ENCODE measurements at places on chromosomes 4 and X.

- no peak for DNase-seq
- no peak overlapping the region for H3K4me3 ChIP-seq
- no peaks in the 10 kb centered on the region for H3K27me3 ChIP-seq
These were observed 1.4 kb downstream of the COQ2 start for GRCh38 chr4:83283181-83283580.

GRCh38 chr4:113499696-113500095, 261.8 kb downstream of the CAMK2D start:
- no peak for DNase-seq
- no peaks in the 10 kb centered on the region for H3K27me3 ChIP-seq
- H3K36me3 ChIP-seq = peaks cover 5% of the 10 kb centered on the region
- no peak overlapping the region for H3K27ac ChIP-seq
- peaks cover 14% of the 10 kb centered on the region for H3K4me1 ChIP-seq

- H3K4me1 ChIP-seq = no peaks in the 10 kb centered on the region
- H3K27ac ChIP-seq = no peak overlapping the region
- H3K36me3 ChIP-seq = peaks cover 17% of the 10 kb centered on the region
- no peak for DNase-seq
- H3K4me3 ChIP-seq = no peak overlapping the region
These were observed 251.9 kb downstream of the AFAP1 start for GRCh38 chr4:7687796-7688195.

DNA sequence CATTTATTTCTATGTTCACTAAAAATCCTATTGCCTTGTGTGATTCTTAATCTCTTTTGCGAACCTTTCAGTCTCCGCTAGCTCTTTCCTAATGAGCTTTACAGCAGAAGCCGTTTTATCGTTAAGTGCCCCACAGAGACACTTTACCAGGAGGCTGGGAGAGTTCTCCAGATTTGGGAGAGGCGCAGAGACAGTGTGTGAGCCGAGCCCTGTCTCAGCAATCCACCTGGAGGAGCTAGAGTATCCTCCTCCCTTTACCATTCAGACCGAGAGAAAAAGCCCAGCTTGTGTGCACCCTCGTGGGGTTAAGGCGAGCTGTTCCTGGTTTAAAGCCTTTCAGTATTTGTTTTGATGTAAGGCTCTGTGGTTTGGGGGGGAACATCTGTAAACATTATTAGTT, 54.9 kb upstream of the MTM1 start:
- H3K4me1 ChIP-seq = peaks cover 2% of the 10 kb centered on the region
- H3K27ac ChIP-seq = no peak overlapping the region
- H3K27me3 ChIP-seq = no peaks in the 10 kb centered on the region

DNA sequence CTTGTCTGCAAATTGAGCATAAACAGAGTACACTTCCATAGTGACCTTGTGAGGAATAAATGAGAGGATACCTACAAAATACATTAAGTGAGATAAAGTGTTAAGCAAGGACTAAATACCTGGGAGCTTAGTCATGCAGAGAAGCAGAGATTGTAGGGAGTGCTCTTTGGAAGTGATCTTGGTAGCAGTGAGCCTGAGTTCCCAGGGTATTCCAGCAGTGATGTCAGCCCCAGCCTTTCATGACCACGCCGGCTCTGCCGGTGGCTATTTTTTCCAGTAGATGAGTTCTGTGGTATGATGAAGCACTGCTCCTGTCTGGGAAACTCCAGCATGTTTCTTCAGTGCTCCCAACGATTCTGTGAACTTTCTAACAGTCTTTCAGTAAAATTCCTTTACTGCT, 391.5 kb upstream of the IGFBP7 start:
- no peaks in the 10 kb centered on the region for H3K36me3 ChIP-seq
- H3K4me1 ChIP-seq = peaks cover 33% of the 10 kb centered on the region
- no peak for DNase-seq

DNA sequence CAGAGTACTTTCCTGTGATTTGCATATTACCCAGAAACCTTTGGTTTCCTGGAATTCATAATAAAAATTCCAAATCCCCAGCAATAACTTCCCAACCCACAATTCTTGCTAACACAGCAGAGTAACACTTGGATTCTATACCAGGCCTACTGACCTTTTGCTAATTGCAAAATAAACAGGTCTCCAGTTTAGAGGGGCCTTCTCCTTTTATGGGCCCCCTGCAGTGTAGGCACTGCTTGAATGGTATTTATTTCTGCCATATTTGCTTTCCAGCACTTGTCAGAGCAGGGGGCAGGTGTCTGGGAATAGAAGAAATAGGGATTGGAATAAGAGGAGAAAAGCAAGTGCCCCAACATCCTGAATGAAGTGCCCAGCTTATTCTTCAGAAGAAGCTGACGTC, 25.3 kb upstream of the GPC3 start:
- H3K27ac ChIP-seq = no peak overlapping the region
- H3K4me3 ChIP-seq = no peak overlapping the region
- H3K27me3 ChIP-seq = no peaks in the 10 kb centered on the region
- no peaks in the 10 kb centered on the region for H3K4me1 ChIP-seq

GRCh38 chr4:155405059-155405458, 28.3 kb upstream of the MAP9 start:
- H3K27ac ChIP-seq = no peak overlapping the region
- no peaks in the 10 kb centered on the region for H3K36me3 ChIP-seq
- H3K4me3 ChIP-seq = no peak overlapping the region
- H3K27me3 ChIP-seq = no peaks in the 10 kb centered on the region
- peaks cover 30% of the 10 kb centered on the region for H3K4me1 ChIP-seq
- DNase-seq = no peak

DNA sequence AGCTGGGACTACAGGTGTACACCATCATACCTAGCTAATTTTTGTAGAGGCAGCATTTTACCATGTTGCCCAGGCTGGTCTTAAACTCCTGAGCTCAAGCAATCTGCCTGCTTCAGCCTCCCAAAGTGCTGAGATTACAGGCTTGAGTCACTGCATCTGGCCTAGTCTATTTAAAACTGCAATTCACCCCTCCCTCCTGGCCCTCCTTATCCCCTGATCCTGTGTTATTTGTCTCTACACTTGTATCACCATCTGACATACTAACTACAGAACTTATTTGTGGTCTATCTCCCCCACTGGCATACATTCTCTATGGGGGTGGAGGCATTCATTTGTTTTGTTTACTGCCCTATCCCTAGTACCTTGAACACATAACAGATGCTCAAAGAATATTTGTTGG, 23.7 kb downstream of the CC2D2A start:
- peaks cover 5% of the 10 kb centered on the region for H3K36me3 ChIP-seq
- peak; percentile 34 for DNase-seq
- no peak overlapping the region for H3K4me3 ChIP-seq
- H3K27me3 ChIP-seq = no peaks in the 10 kb centered on the region
- no peak overlapping the region for H3K27ac ChIP-seq

- no peaks in the 10 kb centered on the region for H3K36me3 ChIP-seq
- no peak overlapping the region for H3K4me3 ChIP-seq
- no peak for DNase-seq
- H3K4me1 ChIP-seq = no peaks in the 10 kb centered on the region
- no peaks in the 10 kb centered on the region for H3K27me3 ChIP-seq
- no peak overlapping the region for H3K27ac ChIP-seq
These were observed 203.8 kb downstream of the RELL1 start for GRCh38 chr4:37482236-37482913.

DNA sequence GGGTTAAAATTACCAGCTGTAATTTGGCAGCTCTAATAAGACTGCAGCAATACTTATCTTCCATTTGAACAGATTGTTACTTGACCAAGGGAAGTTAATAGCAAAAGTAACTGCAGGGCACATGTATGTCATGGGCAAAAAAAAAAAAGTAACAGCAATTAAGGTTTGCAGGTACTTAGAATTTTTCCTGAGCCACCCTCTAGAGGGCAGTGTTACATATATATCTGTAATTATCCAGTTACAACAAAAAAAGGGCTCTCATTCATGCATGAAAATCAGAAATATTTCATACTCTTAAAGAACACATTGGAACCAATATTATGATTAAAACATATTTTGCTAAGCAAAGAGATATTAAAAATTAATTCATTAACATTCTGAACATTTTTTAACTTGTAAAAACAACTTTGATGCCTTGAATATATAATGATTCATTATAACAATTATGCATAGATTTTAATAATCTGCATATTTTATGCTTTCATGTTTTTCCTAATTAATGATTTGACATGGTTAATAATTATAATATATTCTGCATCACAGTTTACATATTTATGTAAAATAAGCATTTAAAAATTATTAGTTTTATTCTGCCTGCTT, 25.1 kb downstream of the XIAP start:
- DNase-seq = no peak
- no peaks in the 10 kb centered on the region for H3K4me1 ChIP-seq
- H3K27ac ChIP-seq = no peak overlapping the region
- peaks cover 18% of the 10 kb centered on the region for H3K36me3 ChIP-seq
- H3K27me3 ChIP-seq = no peaks in the 10 kb centered on the region

DNA sequence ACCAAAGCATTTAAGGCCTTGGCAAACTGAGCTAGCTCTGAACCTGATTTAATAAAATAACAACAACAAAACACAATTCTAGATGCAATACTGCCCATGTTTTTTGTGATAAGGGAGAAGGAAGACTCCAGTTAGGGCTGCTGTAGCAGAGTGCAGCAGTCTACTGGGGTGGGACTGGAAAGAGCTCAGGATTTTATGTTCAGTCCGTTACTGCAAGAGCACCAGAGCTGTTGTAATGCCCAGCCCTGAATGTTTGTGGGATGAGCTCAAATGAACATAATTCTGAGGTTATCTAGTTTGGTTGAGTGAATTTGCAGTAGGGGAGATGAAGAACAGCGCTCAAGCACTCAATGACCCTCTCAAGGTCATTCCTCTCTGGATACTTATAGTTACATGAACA, 743.8 kb downstream of the FAT4 start:
- no peaks in the 10 kb centered on the region for H3K27me3 ChIP-seq
- no peak overlapping the region for H3K27ac ChIP-seq
- no peak overlapping the region for H3K4me3 ChIP-seq
- no peaks in the 10 kb centered on the region for H3K4me1 ChIP-seq
- DNase-seq = no peak

DNA sequence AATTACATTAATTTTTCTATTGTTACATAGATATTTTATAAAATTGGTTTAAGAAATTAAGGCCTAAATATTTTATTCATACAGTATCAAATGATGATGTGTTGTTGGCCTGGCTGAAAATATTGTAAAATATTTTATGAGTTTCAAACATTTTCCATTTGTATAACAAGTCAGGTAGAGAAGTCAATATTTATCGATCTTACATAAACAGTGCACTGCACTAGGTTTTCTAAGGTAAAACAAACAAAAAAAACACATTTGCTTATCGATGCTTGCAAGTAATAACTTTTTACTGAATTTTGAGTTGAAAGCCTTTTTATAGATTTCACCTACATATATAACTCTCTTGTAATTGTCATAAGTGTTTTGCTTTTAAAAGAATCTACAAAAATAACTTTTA, 7.2 kb upstream of the TTC29 start:
- H3K4me1 ChIP-seq = no peaks in the 10 kb centered on the region
- H3K27ac ChIP-seq = no peak overlapping the region
- H3K4me3 ChIP-seq = no peak overlapping the region
- no peaks in the 10 kb centered on the region for H3K36me3 ChIP-seq

- no peaks in the 10 kb centered on the region for H3K36me3 ChIP-seq
- no peaks in the 10 kb centered on the region for H3K27me3 ChIP-seq
- no peaks in the 10 kb centered on the region for H3K4me1 ChIP-seq
- H3K27ac ChIP-seq = no peak overlapping the region
These were observed 71.5 kb downstream of the ANAPC4 start for GRCh38 chr4:25448379-25449109.

- no peak for DNase-seq
- H3K27me3 ChIP-seq = no peaks in the 10 kb centered on the region
- no peak overlapping the region for H3K27ac ChIP-seq
These were observed 137.8 kb upstream of the FRG1 start for GRCh38 chr4:189802884-189803283.

- no peaks in the 10 kb centered on the region for H3K36me3 ChIP-seq
- no peaks in the 10 kb centered on the region for H3K27me3 ChIP-seq
- no peak overlapping the region for H3K4me3 ChIP-seq
- H3K4me1 ChIP-seq = no peaks in the 10 kb centered on the region
- no peak overlapping the region for H3K27ac ChIP-seq
These were observed 554.8 kb upstream of the TENM3 start for GRCh38 chr4:181688432-181688831.

DNA sequence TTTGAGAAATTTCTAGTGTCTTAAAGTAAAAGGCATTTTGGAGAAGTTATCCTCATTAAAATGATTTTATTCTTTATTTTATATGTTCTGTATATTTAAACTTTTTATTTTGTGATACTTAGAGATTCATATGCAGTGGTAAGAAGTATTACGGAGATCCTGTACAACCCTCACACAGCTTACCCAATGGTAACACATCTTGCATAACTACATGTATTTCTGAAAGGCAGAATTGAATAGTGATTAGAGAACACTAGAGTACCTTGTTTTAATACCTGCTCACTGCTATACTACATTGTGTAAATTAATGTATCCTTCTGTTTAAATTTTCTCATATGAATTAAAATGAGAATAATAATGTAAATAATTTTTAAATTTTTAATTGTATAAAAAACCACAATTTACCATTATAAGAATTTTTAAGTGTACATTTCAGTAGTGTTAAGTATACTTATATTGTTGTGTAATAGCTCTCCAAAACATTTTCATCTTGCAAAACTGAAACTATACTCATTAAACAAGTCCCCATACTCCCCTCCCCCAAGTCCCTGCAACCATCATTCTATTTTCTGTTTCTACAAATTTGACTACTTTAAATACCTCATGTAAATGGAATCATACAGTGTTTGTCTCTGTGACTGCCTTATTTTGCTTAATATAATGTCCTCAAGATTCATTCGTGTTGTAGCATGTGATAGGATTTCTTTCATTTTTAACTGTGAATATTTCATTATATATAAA, 45.4 kb downstream of the INTS12 start:
- no peaks in the 10 kb centered on the region for H3K36me3 ChIP-seq
- no peaks in the 10 kb centered on the region for H3K27me3 ChIP-seq
- DNase-seq = no peak
- no peak overlapping the region for H3K4me3 ChIP-seq

- no peak for DNase-seq
- H3K36me3 ChIP-seq = no peaks in the 10 kb centered on the region
- H3K4me3 ChIP-seq = no peak overlapping the region
- no peaks in the 10 kb centered on the region for H3K4me1 ChIP-seq
These were observed 199.4 kb upstream of the GPRIN3 start for GRCh38 chr4:89506866-89507491.

GRCh38 chr4:18127030-18127429, 105.5 kb upstream of the LCORL start:
- no peaks in the 10 kb centered on the region for H3K36me3 ChIP-seq
- H3K27ac ChIP-seq = no peak overlapping the region
- no peaks in the 10 kb centered on the region for H3K27me3 ChIP-seq
- H3K4me1 ChIP-seq = no peaks in the 10 kb centered on the region
- H3K4me3 ChIP-seq = no peak overlapping the region
